ENCODE measurements at places on chromosomes 1 and 21.

GRCh38 chr1:22320587-22321344, 130.9 kb upstream of the ZBTB40 start:
- DNase-seq, result no peak

GRCh38 chr1:228006786-228007048, at the start of gene WNT3A:
Gene WNT3A (plus strand): TSS chr1:228006998. CDS start chr1:228007129, 131 bp downstream.
- DNase-seq, result no peak

DNA sequence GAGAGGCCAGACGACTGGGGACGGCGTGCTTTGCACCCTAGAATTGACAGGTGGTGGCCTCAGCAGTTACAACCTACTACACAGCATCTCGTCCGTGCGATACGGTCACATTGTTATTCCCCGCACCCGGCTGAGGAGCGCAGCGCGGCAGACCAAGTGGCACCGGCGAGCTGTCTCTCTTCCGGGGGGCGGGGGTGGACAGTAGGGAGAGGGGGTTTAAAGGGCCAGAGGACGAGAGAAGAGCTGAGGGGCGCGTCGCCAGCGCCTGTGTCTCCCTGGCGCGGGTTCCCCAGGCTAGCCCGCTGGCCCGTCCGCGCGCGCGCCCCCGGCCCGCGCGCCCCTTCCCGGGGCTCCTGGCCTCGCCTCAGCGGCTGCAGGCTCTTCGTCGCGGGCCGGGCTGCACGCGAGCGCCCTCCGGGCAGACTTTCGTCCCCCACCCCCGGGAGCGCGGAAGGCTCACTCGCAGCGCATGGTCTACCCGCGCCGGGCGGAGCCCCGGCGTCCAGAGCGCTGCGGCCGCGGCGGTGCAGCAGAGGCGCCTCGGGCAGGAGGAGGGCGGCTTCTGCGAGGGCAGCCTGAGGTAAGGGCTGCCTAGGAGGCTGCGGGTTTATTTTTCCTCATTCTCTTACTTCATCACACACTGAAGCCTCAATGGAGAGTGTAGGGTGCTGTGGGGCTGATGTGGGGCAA, at the start of gene PDE4B:
PDE4B (plus strand) TSS at position 227 of the 690 bp plus-strand sequence.
- DNase-seq, result no peak

GRCh38 chr1:17540255-17541001, 930 bp downstream of the ARHGEF10L start:
- no peak for DNase-seq

- no peak for DNase-seq
Measured at GRCh38 chr1:77857552-77857951, 30.9 kb upstream of the NEXN start.

DNA sequence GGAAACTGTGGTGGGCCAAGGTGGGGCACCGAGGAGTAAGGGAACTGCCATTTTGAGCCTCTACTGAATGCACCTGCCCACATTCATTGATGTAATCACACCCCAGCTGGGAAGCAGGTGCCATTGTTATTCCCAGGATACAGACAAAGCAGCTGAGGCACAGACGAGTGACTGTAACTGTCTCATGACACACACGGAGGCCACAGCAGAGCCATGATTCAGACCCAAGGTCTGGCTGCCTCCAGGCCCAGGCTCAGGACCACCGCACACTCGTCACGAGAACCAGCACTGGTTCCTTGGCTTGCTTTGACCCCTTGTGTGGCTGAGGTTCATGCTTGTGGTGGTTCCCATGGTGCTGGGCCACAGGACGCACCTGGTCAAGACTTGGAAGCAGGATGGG, 45.6 kb upstream of the CLIC4 start:
- no peak for DNase-seq
